NCI-H2107 (cell line): ENCODE measurements at places on chromosomes 2 and 18.
A peak's percentile ranks its signal among the peaks of the same experiment; 100 is the strongest.

- no peak for DNase-seq
Measured at GRCh38 chr2:218035463-218036100, 32.8 kb upstream of the TNS1 start.

DNA sequence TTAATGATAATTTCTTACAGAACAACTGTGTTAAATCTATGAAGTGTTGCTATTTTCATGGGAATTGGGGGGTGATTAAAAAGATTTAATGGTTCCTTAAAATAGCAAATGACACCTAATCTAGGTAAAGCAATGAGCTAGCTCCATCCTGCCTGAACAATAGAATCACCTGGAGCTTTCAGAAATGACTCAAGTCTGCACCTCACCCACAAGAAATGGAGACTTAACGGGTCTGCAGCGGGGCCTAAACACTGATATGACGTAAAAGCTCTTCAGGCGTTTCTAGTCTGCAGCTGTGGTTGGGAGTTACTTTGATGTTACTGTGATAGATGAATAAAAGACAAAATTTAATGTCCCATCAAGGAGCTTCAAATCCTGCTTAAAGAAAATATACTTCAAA lies 328.2 kb downstream of the RND3 start:
- no peak for DNase-seq

- DNase-seq = no peak
Measured at GRCh38 chr2:212005085-212005671, 533.4 kb downstream of the ERBB4 start.

DNA sequence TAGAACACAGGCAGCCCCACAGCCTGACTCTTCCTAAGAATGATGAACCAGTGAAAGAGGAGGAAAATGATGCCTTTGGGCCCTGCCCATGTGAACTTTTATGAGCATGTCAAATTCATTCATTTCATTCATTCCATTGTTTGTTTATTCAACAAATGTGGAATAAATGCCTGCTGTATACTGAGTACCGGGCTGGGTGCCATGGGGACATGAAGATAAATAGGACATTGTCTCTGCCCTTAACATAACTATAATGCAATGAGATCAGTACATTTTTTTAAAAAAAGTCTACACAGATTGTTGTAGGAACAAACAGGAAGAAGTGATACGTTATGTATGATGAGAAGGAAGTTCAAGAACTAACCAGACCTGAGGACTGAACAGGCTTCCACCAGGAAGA lies 14.7 kb downstream of the MREG start:
- DNase-seq = no peak

DNA sequence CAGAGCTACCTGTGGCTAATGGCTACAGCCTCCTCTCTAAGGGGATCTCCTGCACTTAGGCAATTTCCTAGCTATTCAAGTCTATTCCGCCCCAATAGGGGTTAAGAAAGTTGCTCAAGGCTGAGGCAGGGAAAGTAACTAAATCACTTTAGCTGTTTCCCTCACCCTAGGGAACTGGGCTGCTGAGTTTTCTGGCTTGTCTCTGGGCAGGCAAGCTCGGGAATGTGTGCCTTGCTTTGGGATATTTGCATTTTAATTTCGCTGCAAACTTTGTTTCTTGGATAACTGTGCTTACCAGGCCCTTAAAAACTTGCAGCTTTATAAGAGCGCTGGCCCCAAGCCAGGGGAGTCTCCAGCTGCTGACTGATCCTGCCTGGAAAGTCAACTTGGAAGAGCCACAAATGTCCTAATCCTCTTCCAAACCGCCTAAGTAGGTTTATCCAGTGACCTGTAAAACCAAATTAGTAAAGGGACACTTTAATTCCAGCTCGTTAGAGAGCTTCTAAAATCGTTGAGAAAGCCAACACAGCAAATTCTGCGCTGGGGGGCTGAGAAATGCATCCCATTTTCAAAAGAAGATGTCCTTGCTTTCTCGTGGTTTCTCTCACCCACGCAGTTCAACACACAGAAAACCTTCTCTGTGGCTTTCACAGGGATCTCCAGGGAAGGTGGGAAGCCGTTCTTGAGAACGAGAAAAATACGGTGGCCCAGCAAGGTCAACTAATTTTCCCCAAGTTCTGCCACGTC lies 59.5 kb upstream of the SP3 start:
- no peak for DNase-seq

GRCh38 chr18:35247412-35248249 lies 6.8 kb downstream of the ZNF397 start:
- no peak for DNase-seq

DNA sequence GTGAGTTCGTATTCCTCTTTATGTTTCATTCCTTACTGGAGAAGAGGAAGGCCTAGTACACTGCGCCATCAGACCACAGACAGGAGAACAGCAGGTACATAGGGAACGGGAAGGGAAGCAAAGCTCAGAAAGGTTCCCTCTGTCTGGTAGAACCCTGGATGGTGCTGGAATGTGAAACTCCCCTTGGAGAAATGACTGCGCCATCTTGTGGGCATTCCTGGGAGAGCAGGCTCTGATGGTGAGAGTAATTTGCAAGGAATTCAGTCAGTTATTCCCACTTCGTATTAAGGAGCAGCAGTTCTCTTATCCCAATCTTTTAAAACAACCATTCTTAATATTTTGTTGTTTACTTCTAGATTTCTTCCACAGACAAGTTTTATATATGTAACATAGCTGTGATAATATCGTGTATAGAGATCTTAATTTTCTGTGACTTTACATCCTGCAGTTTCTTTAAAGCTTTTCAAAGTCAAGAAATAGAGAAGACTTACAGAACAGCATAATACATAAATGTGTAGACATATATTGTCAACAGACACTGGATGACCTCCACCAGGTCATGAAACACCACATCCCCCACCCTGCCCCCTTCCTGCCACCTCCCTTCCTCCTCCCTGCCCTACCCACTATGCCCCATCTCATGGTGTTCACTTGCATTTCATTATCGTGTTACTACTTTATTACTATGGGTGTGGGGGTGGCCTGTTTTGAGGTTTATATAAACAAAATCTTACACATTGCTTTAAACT lies 83.9 kb downstream of the ARHGEF4 start:
- DNase-seq = peak; percentile 31

GRCh38 chr2:154343282-154343681 lies 355.2 kb upstream of the KCNJ3 start:
- no peak for DNase-seq

- no peak for DNase-seq
Measured at GRCh38 chr2:8484502-8485283, 197.2 kb upstream of the ID2 start.
